ENCODE measurements at places on chromosomes 6 and 20.
A peak's percentile ranks its signal among the peaks of the same experiment; 100 is the strongest.

DNA sequence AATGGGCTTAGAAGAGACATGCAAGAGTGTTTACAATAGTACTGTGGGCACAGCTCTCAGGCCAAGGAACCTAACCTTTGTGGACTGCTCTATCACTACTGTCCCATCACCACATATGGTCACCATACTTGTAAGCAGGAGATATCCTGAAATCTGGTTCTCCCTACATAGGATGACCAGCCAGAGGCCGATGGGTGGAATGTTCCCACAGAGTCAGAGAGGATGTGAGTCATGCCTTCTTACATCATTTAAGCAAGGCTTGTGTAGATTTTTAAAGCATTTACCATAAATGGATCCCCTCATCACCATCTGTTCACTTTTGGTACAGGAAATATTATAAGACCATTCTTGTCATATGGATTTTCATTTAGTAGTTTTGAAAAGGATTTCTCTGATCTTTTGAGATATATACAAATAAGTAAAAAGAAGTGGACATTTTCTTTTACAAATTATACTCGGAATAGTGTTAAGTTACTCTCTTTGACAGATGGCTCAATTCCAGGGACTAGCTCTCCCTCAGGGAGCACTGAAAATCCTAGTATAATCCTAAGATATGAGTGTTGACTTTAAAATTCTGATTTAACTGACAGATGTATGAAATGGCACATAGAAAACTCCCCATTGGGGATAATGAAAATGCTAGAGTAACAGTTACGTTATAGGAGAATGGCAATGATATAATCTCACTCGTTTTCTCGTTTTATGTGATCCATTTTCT is 6.6 kb downstream of the HTR1B start:
- DNase-seq: no peak

DNA sequence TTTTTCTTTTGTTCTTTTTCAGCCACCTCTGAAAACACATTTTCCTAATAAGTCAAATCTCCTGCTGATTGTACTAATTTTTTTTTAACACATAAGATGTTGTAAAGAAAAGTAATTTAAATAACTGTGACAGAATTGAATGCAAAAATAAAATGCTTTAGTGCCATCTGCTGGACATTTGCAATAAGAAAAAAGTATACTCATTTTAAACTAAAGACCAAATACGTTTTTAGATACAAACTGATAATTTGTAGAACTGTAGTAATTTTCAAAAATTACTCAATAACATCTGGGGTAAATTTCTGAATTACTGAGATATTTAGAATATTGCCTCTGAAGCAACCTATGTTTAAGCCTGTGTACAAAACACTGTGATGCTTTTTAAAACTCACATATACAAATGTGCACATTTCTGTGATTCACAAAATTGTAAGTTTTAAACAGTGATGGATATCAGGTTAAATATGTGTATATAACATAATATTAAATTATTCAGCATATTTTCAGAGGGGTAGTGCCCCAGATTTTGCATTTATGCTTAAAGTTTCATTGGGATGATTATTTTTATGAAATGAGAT is 198.7 kb downstream of the RIMS1 start:
- DNase-seq: no peak

DNA sequence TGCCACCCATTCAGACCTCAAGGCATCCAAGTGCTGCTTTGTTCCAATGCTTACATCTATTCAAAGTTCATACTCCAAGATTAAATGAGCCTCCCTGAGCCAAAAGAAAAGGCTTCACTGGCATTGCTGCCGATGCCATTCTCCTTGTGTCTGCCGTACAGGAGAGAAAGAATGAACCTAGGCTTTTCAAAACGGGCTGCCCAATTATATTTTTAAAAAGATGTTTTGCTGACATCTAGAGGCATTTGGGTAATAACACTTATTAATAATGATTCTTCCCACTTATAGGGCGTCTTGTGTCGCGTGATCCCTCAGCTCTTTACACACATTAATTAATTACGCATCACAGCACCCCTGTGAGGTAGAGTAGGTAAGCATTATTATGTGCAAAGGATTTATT is 545.6 kb downstream of the PKHD1 start:
- DNase-seq: no peak

GRCh38 chr6:40112350-40112749 is 178.1 kb upstream of the MOCS1 start:
- DNase-seq: no peak

GRCh38 chr6:167993831-167994230 is 3.6 kb upstream of the KIF25 start:
- DNase-seq: no peak

DNA sequence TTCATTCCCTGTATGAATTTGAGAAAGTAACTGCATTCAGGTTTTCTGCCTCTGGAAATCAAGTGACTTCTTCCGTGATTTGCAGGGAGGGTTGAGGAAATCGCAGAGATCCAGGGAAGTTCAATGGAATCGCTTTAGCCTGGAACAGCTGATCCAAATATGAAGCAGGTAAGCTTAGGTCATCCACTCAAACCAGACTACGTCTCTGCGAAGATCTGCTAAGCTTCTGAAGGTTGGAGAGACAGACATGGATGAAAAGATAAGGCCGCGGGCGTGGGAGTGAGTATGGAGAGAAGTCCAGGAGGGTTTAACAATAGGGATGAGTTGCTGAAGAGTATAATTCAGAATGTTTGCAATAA is 34.2 kb upstream of the BTN3A2 start:
- no peak for DNase-seq

GRCh38 chr20:37390503-37390890 is 44.6 kb downstream of the SRC start:
- no peak for DNase-seq

- no peak for DNase-seq
Observed at GRCh38 chr20:24736131-24736843, 212.8 kb upstream of the CST7 start.

DNA sequence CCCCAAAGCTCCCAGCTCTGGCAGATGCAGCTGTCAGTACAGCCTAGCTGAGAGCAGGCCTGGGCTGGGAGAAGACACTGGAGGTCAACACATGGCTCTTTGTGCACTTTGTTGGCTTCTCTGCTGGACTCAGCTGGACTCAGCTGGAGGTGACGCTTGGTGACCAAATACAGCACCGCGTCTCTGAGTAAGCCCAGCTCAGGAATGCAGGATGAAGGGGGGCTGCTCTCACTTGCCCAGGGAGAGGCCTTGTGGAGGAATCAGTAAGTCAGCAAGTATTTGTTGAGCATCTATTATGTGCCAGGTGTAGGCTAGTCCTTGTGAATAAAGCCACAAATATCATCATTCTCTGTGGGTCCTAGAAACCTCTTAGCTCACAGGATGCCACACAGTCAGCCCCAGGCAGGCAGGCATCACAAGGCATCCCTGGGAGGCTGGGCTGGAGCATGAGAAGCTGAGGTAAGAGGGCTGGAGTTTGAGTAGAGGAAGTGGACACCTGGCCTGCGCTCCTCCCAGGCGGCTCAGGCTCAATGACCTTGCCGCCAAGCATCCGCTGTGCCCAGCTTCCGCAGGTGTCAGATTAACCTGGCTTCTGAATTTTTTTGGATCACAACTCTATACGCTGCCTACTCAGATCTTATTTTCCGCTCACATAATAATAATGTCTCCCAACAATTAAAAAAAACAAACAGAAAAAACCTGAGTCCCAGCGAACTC is 95.4 kb downstream of the TMEM170B start:
- no peak for DNase-seq

DNA sequence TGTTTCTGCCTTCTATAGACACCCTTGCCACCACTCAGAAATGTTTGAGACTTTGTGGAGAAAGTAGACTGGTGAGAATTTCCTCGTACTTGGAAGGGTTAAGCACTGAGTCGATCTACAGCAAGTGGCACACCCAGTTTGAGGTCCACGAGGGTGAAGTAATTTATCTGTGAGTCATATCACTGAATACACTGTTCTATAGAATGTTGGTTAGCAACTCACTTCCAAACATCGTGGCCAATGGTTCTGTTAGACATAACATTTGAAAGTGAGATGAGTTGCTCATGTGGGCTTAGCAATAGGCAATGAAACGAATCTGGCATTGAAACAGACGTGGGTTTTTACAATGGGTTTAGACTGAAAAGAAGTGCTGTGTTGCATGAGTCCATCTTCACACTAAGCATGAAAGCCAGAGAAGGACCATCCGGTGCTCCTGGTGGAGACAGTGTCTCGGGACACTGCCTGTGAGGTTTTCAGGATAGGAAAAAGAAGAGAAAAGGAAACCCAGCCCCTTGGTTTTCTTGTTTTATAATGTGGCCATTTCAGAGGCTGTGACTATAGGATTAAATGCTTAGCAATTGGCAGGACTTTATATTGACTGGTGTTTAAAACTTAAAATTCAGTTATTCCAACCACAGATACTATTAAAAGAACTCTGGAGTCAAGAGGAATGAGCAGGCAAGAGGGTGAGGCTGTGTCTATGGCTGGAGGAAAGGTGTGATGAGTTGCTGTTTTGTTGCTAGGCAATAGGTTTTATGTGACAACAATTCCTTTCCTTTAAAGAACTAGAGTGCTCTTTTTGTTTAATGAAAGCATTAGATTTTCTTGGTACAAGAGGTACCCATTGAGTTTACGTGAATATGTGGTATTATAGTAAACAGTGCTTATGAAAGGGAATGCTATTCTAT is 31.0 kb upstream of the EZR start:
- DNase-seq: peak; percentile 37

- DNase-seq: no peak
Observed at GRCh38 chr20:12928755-12929401, 79.9 kb upstream of the SPTLC3 start.

DNA sequence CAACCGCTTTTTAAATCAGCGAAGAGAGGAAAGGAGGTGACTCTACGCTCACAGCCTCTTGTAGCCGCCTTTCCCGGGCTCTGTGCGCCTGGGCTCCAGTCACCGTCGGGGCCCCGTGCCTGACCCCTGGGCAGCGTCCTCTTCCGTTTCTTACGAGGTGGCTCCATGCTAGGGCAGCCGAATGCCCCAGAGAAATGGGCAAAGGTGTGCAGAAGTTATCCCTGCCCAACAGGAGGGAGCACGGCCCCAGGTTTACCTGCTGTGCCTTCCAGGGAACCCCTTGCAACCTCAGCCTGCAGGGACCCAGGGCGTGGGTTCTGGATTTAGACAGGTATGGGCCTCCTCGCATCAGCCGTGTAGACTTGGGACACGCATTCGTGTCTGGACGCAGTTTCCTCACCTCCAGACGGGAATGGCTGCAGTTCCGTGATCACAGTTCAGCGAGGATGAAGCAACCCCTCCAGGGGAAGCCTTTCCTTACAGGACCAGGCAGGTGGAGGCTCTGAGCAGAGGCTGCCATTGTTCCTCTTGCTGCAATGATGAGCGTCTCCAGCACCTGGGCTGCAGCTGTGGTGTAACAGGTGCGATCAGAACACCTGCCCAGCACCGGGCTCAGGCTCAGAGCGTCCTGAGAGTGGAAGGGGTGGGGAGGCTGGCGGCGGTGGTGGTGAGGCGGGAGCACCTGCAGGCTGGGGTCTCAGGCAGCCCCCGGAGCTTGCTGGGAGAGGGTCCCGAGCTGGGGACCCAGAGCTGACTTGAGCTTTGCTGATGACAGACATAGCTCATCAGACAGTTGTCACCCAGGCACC is 81.3 kb upstream of the BHLHE23 start:
- DNase-seq: peak; percentile 44

DNA sequence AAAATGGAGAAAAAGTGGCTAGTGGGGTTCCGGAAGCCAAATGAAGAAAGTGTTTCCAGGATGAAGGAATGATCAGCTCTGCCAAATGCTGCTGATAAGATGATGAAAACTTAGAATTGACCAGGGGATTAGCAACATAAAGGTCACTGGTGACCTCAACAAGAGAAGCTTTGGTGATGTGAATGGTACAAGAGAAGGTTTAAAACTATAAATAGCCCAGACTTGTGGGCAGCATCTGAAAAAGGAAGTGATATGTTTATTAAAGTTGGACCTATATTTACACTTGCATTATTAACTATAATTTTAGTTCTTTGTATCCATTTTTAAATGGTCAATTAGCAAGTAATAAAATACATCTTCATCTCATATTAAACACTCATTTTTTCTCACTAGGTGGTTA is 45.1 kb downstream of the CGA start:
- DNase-seq: no peak

DNA sequence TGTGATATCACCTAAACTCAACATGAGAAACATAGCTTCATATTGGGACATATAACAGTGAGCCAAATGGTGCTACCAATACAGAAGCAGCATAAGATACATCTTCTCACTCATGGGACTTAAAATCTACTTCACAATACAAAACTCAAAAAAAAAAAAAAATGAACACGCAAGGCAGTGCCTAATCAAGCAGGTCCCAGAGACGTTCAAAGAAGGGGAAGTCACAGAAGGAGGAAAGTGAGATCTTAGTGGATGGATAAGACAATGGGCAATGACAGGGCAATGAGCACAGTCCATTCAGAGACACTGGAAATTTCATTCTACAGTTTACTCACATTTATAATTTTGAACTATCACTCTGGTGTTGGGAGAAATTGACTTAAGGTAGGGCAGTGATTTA is 88.3 kb downstream of the FAM50B start:
- no peak for DNase-seq

DNA sequence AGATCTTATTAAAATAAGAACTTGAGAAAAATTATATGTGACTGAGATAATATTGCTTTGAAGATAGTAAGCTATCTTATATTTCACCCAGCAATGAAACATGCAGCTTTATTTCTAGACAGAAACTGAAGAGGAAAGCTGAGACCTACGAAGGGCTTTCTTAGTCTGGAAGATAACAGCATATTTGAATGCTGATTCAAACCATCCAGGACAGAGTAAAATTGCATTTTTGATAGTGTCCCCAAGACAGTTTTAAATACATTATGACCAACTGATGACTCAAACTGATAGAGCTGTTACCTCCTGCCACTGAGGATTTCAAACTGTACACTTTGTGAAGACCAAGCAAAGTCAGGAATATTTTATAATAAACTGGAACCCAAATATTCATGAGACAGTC is 409.6 kb downstream of the GRIK2 start:
- no peak for DNase-seq

DNA sequence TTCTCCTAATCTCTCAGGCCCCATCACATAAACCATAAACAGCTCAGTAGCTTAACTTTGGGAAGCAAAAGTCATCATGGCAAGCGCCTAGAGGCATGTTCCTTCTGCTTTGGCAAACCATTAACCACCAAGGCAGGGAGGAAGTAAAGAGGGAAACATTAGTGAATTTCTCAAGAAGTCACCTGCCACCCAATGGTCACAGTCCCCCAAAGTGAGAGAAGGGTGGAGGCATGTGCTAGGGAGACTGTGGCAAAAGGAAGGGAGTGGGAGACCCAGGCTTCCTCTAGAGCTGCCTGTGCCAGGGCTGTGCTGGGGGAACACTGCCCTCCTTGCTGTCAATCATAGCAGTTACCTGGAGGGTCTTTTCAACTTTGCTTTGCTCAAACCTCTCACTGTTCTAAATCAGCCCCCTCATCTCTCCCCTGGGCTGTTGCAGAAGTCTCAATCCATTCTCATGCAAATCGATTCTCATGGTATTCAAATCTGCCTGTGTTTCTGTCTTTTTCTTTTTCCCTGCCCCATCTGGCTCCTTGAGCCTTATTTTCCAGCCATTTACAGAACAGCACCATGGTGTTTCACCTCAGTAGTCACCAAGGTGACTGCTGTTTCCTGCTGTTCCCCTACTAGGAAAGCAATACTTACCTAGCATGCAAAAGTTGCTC is 1.8 kb upstream of the RNF24 start:
- DNase-seq: no peak
